ENCODE measurements at places on chromosomes 5 and 9. TPM values are rescaled to one million over a fixed set of nuclear protein-coding genes. Genes with fewer than 3 reads are reported as not detected.

DNA sequence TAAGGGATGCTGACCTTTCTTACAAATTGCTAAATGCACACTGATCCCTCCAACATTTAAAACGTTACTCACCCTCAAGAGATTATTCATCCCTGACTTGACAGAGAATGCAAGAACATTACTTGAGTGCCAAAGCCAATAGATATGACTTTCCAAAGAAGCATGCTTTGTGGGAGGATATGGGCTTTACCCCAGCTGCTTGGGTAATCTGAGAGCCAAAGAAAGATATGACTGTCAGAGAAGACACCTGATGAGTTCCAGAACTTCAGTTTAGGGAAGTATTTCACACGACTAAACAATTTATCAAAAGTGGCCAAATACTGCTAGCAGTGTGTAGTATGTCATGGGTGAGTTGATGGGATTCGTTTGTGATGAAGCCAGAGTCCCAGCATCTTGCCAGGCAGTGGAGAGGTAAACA is 7.4 kb upstream of the SPDL1 start:
- no peaks in the 10 kb centered on the region for H3K27me3 ChIP-seq
- no peaks in the 10 kb centered on the region for H3K36me3 ChIP-seq
- DNase-seq: no peak
- no peak overlapping the region for H3K27ac ChIP-seq

GRCh38 chr5:68344447-68345111 is 129.0 kb downstream of the PIK3R1 start:
- no peak for DNase-seq
- H3K4me1 ChIP-seq: peaks cover 9% of the 10 kb centered on the region
- H3K4me3 ChIP-seq: no peak overlapping the region

- no peak overlapping the region for H3K4me3 ChIP-seq
- H3K4me1 ChIP-seq: no peaks in the 10 kb centered on the region
- H3K27me3 ChIP-seq: peaks cover 2% of the 10 kb centered on the region
- H3K27ac ChIP-seq: no peak overlapping the region
- peaks cover 9% of the 10 kb centered on the region for H3K36me3 ChIP-seq
Observed at GRCh38 chr5:72282878-72283277, 37.2 kb downstream of the MRPS27 start.

GRCh38 chr5:150615141-150615699 is 25.2 kb upstream of the SYNPO start:
- no peak for DNase-seq
- no peak overlapping the region for H3K27ac ChIP-seq
- H3K4me1 ChIP-seq: peaks cover 16% of the 10 kb centered on the region

ZNF883 gene
- 6.1 TPM for total RNA-seq

EDIL3 gene
- total RNA-seq: 74.6 TPM

Measured in endothelial cell (in vitro differentiated cells).